ENCODE measurements at places on chromosomes 3 and 15.

GRCh38 chr3:20846832-20847231 lies 660.8 kb upstream of the SGO1 start:
- no peak for DNase-seq

GRCh38 chr3:13025090-13025489 lies 48.1 kb downstream of the IQSEC1 start:
- no peak for DNase-seq

- no peak for DNase-seq
Measured at GRCh38 chr15:58966698-58967097, 20.8 kb upstream of the RNF111 start.

- DNase-seq = no peak
Measured at GRCh38 chr3:10251006-10251405, 2.7 kb downstream of the TATDN2 start.

DNA sequence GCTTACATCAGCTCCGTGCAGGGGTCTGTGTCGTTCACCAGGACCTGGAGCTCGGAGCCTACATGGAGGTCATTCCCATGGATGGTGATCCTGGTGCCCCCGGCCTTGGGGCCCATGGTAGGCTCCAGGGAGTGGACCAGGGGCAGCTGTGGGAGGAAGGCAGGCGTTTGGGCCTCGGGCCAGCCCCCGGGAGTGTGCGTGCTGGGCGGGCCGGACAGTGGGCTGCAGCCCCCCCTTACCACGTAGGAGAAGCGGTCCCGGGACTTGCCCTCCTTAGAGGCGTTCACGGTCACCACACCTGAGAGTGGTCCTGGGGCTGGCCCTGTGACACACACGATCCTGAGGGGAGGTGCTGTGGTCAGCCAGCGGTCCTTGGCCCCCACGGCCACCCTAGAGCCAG lies 29.6 kb downstream of the H1-8 start:
- DNase-seq = no peak

GRCh38 chr3:174342941-174343501 lies 516.1 kb upstream of the NAALADL2 start:
- DNase-seq = no peak

DNA sequence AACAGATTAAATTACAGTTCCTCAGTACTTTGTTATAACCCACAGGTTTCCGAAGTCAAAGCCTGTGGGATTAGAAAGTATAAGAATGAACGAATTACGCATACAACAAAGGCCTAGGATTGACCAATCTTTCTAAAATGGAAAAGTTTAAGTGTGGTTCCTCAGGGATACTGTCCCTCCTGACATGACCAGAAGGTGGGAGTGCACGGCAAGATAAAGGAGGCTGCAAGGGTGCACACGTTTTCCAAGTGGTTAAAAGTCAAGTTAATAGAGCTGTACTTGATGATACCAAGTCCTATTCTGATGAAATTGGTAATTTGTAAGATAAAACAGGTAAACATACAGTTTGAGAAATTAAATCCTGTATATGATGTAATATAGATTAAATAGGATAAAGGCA lies 96.2 kb downstream of the ALDH1A2 start:
- no peak for DNase-seq

GRCh38 chr15:96038650-96039049 lies 291.9 kb upstream of the NR2F2 start:
- DNase-seq = no peak

GRCh38 chr15:49688135-49688790 lies 67.4 kb downstream of the DTWD1 start:
- DNase-seq = no peak

- no peak for DNase-seq
Measured at GRCh38 chr3:133096900-133097613, 58.9 kb downstream of the TMEM108 start.

- DNase-seq = no peak
Measured at GRCh38 chr3:12420393-12420792, 63.9 kb upstream of the TSEN2 start.

DNA sequence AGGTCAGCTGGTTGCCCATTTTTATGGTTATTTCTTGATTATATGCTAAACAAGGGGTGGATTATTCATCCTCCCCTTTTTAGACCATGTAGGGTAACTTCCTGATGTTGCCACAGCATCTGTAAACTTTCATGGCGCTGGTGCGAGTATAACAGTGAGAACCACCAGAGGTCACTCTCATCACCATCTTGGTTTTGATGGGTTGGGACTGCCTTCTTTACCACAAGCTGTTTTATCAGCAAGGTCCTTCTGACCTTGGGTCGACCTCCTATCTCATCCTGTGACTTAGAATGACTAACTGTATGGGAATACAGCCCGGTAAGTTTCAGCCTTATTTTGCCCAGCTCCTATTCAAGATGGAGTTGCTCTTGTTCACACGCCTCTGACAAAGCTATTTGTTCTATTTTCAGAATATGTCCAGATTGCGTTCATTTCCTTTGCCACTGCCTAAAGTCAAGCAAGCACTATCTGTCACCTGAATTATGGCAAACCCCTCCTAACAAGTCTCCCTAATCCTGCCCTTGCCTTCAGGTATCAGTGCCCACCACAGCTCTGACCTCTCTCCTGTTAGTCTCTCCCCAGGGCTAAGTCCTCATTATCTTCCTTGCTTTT lies 308.5 kb downstream of the ROBO2 start:
- no peak for DNase-seq

- DNase-seq = no peak
Measured at GRCh38 chr3:77835921-77836320, 796.0 kb downstream of the ROBO2 start.

DNA sequence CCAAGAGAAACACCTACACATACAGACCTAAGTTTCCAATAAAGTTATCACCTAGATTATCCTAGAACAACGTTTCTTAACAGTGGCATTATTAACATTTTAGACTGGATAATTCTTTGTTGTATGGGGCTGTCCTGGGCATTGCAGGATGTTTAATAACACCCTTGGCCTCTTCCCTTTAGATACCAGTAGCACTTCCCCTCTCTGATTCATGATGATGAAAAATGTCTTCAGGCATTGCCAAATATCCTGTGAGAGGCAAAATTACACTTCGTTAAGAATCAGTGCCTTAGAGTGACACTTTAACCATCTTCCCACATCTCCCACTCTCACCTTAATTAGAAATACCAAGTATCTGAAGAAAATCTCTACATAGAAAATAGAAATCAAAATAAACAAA lies 352.6 kb downstream of the CGGBP1 start:
- no peak for DNase-seq

GRCh38 chr15:89556413-89557262 lies 18.6 kb upstream of the TICRR start:
- DNase-seq = peak; percentile 47

GRCh38 chr3:8653800-8654408 lies 9.3 kb upstream of the SSUH2 start:
- no peak for DNase-seq

DNA sequence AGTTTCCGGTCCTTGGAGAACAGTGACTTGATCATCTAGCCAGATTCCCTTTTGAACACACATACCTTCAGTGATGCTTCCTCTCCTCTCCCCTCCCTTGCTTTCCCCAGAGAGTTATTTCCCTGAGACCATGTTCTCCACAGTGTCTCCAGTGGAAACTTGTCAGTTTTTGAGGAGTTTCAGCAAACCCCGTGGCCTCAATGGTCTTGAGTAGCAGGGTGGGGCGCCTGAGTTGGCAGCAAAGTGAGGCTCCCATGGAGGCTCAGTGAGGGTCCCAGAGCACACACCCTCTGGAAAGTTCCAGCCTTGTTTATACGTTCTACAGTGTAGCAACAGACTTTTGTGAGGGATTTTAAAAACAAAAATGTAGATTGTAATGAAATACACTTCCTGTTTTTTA lies 135.1 kb downstream of the LRRC28 start:
- DNase-seq = no peak

GRCh38 chr15:43106486-43106829 lies 620 bp upstream of the UBR1 start:
- no peak for DNase-seq

DNA sequence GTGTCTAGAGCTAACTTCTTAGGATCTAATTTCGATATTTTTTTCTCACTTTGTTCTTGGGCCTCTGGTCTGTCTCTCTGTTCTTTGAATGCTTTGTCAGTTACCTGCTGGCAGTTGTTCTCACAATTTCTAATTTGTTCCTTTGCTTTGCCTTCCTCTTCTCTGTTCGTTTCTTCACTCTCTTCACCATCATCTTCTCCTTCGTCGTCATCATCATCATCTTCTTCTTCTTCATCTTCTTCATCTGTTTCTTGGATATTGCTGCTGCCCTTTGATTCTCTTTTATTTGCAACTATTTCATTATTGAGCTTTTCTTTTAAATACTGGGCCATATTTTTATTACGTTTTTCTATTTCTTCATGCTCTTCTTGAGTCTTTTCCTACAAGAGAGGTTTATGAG lies 2.7 kb downstream of the LMOD3 start:
- DNase-seq = no peak

- DNase-seq = no peak
Measured at GRCh38 chr3:12405432-12406272, 78.6 kb upstream of the TSEN2 start.

- DNase-seq = no peak
Measured at GRCh38 chr3:17307887-17308286, 423.1 kb downstream of the PLCL2 start.

GRCh38 chr3:148943506-148944205 lies 47.7 kb upstream of the GYG1 start:
- DNase-seq = peak; percentile 60

DNA sequence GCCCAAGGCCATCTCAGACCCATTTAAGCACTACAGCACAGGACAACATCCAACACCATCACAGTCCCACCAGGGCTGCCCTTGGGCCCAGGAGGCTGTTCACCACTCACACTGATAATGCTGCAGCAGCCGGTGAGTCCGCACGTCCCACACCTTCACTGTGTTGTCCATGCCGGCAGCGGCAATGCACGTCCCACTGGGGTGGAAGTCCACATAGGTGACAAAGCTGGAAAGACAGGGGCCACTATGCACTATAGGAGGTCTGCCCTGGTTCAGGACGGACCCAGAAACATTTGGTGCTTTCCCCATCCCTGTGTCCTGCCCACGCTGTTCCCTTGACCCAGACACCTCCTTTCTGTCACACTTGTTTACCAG lies 8.5 kb downstream of the POC1A start:
- DNase-seq = no peak

- no peak for DNase-seq
Measured at GRCh38 chr3:131620977-131621376, 118.2 kb upstream of the MRPL3 start.

- DNase-seq = no peak
Measured at GRCh38 chr15:48984811-48985352, 21.2 kb upstream of the SHC4 start.

DNA sequence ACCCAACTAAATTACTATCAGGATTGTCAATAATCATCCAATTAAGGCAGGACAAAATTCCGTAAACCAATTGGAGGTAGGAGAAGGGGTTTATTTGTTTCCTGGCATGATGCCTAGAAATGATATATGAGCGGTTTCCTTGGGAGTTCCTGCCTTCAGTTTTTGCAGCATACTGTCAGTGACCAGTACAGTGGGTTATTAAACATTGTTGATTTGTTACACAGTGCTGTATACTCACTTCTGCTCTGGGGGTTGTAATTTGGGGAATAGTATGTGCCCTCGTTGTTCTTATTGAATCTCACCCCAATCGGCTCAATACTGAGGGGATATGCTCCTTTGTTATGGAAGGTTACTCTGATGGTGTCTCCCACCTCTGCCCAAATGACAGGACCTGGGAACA lies 22.2 kb downstream of the CP start:
- DNase-seq = no peak

- peak; percentile 91 for DNase-seq
Measured at GRCh38 chr3:152298393-152299248, 29.9 kb downstream of the MBNL1 start.

DNA sequence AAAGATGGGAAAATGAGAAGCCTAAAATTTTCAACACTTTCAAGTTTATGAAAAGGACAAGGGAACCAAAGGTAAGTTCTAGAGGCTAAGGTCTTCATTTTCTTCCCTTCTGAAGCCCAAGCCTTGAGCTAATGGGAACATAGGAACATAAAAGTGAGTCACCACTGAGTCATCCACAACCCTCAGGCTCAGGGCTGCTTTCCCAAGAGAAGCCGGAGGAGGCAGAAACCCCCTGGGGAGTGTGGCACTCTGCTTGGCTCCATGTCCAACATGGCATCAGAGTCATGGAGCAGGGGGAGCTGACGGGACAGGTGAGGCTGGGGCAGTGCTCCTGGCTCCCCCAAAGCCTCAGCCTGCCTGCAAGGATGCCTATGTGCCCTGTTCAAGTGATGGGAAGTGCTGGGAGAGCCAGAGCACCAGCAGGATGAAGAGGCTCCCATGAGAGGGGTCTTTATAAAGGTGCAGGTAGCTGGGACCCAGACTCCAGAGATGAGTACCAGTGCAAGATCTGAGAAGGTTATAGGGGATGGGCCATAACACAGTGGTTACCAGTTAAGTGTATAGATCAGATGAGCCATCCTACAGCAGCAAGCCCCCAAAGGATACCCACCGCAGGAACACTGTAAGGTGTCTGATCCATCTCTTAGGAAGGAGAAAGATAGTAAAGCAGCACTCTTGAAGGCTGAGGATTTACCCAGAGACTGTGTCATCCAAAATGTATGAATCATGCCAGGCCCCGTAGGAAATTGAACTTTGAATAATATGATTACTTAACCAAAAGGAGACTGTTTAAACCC lies 31.8 kb upstream of the RYR3 start:
- DNase-seq = no peak

DNA sequence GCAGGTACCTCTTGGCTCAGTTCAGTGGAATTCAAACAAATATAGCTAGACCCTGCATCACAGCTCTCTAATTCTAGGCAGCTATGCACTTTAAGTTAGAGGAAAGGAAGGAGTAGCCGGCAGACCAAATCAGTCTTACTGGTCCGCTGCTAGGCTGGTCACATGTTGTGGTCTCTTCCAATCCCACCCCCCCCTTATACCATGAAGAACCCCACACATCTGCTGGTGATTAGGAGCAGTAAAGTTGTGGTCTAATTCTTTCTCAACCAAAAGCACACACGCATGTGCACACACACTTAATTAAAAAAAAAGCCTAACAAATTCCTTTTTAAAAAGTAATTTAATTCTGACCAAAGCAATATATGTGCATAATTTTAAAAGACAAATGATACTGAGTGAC lies 16.7 kb upstream of the SH3GL3 start:
- no peak for DNase-seq

DNA sequence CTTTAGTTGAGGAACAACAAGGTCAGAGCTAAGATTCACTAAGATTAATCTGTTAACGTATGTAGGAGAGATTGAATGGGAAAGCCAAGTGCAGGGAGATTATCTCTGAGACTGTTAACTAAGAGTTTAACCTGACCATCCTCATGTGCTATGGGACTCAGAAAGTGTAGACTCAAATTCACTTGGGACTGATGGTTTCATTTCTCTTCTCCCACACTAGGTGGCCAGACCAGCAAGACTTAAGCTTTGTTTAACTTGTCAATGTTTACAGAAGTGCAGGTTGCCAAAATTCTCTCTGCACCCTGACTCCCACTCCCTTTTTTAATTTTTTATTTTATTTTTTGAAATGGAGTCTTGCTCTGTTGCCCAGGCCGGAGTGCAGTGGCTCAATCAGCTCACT lies 6.3 kb upstream of the HEXA start:
- no peak for DNase-seq

DNA sequence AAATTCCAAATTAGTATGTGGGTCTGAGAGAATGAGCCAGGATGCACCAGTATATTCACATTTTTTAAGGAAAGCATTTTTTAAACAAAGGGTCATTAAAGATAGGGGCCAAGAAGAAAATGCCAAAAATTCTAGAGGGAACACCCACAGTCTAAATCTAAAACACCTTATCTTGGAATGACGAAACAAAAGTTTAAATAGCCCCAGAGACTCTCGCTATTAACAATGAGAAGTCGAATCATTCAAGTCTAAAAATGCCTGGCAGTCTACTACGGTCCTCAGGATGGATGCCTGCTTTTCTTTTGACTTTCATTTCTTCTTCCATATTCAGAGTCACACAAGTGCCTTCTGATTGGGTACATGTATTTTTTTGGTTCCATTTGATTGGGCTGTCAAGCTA lies 66.3 kb downstream of the SSUH2 start:
- no peak for DNase-seq
